ENCODE measurements at places on chromosomes 7 and 10.

GRCh38 chr7:115940460-115941060 is 90.0 kb downstream of the TFEC start:
- no peak for DNase-seq

DNA sequence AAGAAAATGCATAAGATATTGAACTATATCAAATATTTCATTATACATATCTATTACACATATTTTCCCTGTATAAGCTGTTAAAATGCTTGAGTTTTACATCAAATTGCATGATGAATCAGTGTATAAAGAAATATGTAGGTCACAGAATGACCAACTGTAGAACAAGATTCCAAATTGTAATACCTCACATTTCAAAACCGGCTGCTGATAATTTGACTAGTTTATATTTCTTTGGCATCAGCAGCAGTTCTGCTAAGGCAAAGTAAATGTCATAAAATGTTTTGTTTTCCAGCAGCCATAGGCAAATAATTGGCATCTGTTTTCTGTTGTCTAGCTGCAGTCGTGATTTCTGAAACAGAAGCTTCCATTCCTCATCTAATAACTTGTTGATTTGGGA is 633.9 kb downstream of the ARL4A start:
- DNase-seq: no peak

DNA sequence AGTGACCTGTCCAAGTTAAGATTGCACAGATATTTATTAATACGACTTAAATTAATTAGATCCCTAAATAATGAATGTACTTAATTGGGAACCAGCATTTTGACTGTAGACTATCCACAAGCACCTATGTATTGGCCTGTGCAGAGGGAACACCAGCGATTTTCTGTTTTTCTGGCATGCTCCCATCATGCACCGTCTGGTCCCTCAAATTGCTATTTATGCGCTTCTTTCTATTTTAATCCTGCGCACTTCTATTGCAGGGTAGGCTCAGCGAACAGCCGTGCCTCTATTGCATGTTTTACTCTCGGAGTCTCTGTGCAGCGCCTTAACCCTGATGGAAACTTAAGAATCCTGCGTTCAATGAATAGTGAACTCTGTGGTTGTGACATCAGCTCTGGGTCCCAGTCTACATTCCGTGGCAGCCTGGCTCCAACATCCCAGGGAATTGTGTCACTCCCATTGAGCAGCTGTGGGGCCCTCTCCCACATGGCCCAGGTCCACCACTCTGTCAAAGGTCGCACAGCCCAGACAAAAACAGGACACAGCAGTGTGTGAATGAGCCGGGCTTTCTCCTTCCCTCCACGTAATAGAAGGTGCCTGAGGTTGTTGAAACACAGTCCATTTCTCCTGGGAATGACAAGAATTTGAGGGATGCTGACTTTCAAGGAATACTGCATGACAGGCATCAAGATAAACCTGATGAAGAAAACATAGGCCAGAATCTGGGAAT is 239.7 kb upstream of the KLF6 start:
- no peak for DNase-seq

GRCh38 chr7:115346685-115347084 is 424.8 kb downstream of the MDFIC start:
- no peak for DNase-seq

GRCh38 chr7:24221500-24221899 is 62.5 kb upstream of the NPY start:
- DNase-seq: no peak

DNA sequence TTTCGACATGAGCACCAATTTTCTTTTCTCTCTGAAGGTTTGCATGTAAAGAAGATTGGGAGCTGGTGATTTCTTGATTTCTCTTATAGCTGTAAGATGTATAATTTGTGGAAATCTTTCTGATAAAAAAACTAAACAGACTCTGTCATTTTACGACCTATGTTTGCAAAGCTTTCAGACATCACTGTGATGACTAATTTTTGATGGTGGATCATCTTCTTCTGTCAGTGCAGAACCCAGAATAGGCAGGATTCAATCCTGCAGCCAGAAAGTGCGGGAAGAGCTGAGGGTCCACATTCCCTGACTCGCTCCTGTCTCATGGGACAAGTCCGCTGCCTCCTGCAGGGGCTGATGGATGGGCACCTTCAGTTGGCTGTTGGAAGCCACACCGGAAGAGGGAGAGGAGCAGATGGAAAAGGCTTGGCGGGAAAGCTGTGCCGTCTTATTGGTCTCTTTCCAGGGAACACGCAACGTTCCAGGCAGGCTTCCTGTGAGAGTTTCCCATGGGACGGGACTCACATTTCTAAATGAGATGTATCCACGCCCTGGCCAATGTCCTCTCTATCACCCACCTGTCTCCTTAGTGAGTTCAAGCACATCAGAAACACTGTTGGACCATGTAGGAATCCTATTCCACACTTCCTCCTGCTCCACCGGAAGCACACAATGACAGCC is 186.9 kb downstream of the PRPF18 start:
- no peak for DNase-seq

GRCh38 chr10:3542185-3542611 is 242.8 kb downstream of the KLF6 start:
- DNase-seq: no peak

GRCh38 chr10:35259769-35260397 is 76.4 kb upstream of the CCNY start:
- DNase-seq: no peak

- no peak for DNase-seq
These were observed 94.9 kb upstream of the MGMT start for GRCh38 chr10:129372172-129372571.

GRCh38 chr10:14608381-14609001 is 166.2 kb downstream of the FAM107B start:
- DNase-seq: no peak

GRCh38 chr10:48696535-48696873 is 11.8 kb downstream of the WDFY4 start:
- no peak for DNase-seq

GRCh38 chr7:84502239-84502638 is 307.6 kb upstream of the SEMA3A start:
- DNase-seq: no peak

- no peak for DNase-seq
These were observed 39.2 kb downstream of the MEOX2 start for GRCh38 chr7:15647309-15647708.

- no peak for DNase-seq
These were observed 626.1 kb upstream of the GALNT17 start for GRCh38 chr7:70505886-70506285.

- DNase-seq: no peak
These were observed 133.8 kb upstream of the CCDC6 start for GRCh38 chr10:60040014-60040662.

GRCh38 chr7:8217200-8218068 is 44.5 kb downstream of the ICA1 start:
- no peak for DNase-seq

DNA sequence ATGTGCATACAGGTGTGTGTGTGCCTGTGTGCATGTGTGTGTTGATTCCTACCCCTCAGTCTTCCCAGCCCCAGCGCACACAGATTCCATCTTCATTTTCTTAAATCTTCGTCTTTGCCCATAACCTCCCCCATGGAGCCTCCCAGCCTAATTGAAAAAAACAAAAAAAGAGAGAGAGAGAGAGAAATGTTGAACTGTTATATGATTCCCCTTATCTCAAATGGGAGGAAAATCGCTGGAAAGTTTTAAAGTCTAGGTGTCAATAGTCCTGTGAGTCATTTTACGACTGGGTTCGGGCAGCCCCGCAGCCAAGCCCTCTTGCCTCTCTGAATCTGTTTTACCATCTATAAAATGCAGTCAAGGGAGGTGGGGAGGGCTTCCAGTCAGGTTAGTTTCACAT is 60.9 kb downstream of the SPOCK2 start:
- DNase-seq: no peak

GRCh38 chr10:97687785-97688781 is 1.0 kb upstream of the AVPI1 start:
- DNase-seq: no peak

DNA sequence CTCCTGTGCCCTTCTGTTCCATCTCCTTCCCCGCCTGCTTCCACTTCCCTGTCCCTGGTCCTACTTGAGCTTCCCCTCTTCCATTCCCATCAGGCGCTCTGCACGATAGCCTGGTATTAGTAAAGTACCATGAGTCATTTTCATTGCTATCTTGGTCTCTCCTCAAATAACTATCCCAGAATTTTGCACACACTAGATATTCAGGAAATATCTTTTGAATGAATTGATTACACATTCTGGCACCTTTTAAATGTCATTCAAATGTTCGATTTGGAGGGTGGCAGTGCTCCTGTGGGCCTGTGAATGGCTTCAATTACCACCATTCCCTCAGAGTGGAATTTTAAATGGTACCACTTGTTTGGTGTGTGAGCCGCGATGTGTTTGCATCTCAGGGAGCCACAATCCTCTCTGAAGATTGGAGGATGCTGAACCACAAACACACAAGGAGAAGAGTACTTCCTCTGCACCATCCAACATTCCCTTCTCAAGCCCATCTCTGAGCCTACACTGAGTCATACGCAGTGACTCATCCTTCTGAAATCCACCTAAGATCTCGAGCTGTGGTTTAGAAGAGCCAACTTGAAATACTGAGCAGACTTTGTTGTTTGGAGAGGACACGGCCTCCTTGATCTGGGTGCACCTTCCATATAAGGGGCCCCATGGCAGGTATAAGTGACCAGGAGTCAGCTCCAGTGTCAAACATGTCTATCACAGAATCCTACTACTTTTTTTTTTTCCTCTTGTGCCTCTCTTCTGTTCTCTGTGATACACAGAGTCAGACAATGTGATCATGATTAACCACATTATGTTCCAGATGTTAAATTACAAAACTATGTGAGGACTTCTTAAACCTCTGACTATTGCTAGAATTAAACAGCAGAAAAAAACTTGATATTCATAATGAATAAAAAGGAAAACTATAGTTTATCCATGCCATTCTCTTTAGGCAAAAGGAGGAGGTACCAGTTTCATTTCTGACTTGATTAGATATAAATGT is 81.9 kb downstream of the BMPER start:
- no peak for DNase-seq

DNA sequence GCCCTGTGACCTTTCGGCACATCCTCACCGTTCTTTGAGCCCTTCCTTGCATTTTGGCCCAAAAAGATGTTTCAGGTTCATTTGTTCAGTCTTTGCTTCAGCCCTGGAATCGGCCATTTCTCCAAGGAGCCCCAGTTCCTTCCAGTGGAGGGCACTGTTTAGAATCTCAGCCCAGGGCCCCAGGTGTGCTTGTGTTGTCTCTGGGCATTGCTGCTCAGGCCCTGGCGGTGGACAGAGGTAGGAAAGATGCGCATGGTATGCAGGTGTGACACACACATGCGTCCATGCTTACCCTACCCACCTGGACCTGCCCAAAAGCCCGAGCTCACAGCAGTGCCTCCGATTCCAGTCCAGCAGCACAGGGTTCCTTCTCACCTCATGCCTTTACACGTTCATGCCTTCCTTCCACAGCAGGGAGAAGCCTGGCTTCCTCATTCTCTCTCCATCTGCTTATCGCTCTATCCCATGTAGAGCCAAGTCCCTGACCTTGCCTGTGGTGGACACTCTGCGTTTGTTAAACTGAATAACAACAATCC is 70.6 kb downstream of the LHPP start:
- DNase-seq: peak; percentile 78

DNA sequence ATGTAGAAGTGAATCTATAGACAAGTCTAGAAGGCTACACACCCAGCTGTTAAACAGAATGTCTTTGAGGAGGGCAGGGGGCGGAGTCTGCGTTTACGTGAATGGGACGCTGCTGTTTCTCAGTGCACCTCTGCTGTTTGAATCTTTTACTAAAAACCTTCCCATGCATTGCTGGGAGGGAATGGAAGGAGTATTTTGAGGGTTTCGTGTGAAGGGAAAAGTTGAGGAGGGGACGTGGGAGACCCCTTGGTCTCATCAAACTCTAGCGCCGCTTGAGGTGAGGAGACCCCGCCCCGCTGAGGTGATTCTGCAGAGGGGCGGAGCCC is 492 bp upstream of the VCL start:
- no peak for DNase-seq
